ENCODE measurements at places on chromosomes 3 and 15. TPM values are rescaled to one million over a fixed set of nuclear protein-coding genes. Genes with fewer than 3 reads are reported as not detected.
A peak's percentile ranks its signal among the peaks of the same experiment; 100 is the strongest.

DNA sequence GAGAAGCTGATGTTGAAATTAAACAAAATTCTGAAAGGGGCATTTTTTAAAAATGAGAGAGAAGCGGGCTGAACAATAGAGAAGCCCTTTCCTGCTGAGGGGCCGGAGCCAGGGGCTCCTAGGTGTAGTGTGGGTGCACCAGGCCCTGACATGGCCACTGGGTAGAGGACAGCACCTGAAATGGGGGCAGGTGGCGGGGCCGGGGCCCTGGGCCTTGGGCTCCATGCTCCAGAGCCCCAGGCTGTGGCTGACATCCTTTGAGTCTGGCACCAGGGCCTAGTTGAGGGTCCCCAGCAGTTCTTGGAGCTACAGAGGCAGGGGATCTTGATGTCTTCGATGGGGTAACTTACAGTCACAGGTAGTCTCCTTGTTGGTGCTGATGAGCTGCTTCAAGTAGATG, 6.5 kb upstream of the GPR176 start:
- no peak for DNase-seq

The PRR20G gene
- not detected for total RNA-seq

GRCh38 chr15:72562878-72563277, 88.7 kb downstream of the ARIH1 start:
- DNase-seq = no peak

- DNase-seq = peak; percentile 53
These were observed 853 bp downstream of the TEX264 start for GRCh38 chr3:51671734-51672475.

The CLDN11 gene
- total RNA-seq = not detected

DNA sequence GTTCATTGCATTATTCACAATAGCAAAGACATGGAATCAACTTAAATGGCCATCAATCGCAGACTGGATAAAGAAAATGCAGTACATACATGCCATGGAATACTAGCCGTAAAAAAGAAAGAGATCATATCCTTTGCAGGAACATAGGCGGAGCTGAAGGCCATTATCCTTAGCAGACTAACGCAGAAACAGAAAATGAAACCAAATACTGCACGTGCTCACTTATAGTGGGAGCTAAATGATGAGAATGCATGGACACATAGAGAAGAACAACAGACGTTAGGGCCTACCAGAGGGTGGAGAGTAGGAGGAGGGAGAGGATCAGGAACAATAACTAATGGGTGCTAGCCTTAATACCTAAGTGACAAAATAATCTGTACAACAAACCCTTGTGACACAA, 57.9 kb downstream of the RASA2 start:
- DNase-seq = no peak

The CHSY1 gene
- total RNA-seq = 19.5 TPM

The OSTN gene
- not detected for total RNA-seq

The BNC1 gene
- total RNA-seq = not detected

GRCh38 chr3:124634210-124635168, 95.8 kb upstream of the UMPS start:
- no peak for DNase-seq

DNA sequence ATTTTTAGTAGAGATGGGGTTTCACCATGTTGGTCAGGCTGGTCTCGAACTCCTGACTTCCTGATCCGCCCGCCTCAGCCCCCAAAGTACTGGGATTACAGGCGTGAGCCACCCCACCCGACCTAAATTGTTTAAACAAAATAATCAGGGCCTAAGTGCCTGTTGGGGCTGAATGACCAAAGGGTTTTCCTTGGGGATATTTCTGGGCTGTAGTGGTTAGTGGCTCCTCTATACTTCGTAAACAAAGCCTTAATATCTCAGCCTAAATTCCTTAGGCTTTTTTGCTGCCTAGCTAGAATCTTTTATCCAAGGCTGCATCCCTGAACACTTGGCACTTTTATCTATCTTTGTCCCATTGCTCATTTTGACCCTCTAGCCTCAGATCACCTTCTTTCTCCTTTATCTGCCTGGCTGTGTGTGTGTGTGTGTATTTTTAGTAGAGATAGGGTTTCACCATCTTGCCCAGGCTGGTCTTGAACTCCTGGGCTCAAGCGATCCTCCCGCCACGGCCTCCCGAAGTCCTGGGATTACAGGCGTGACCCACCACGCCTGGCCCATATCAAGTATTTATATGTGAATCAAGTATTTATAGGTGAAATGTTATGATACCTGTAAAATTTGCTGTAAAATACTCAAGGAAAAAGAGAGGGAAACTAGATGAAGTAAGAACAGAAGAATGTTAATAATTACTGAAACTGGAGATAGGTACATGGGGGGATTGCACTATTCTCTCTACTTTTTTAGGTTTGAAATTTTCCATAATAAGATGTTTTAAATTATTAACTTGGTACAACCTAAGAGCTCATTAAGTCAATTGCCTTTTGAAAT, 1.8 kb downstream of the NUSAP1 start:
- DNase-seq = no peak

- no peak for DNase-seq
These were observed 606.8 kb downstream of the UNC13C start for GRCh38 chr15:54585063-54585462.

The XCR1 gene
- not detected for total RNA-seq

GRCh38 chr3:98971169-98971681, 69.7 kb upstream of the DCBLD2 start:
- no peak for DNase-seq

DNA sequence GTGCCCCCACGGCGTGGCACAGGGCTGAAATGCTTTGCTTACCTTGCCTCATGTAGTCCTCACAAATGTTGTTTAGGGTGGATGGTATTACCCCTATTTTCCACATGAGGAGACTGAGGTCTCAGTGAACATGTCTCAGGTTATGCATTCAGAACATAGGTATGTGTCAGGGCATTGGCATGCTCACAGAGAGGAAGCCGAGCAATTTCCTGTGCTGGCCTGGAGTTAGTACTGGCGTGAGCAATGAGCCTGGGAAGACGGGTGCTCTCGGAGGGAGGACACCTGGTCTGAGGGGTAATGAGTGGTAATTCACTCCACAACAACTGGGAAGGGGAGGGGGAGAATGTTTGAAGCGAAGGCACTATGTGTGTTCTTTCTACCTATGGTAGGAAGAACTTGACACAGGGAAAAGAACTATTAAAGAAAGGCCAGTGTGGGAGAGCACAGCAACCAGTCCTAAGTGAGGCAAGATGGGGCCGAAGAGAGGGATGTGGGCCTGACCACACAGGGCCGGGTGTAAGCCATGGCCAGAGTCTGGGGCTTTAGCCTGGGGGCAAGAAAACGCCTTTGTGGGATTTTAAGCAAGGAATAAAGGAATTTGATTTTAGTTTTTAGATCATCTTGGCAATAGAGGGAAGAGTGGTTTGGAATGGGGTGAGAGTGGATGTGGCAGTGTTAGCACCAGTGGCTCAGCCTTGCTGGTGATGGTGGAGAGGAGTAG, 4.9 kb upstream of the FAM131A start:
- DNase-seq = no peak

- no peak for DNase-seq
These were observed 54.1 kb downstream of the TRPC1 start for GRCh38 chr3:142777927-142778326.

DNA sequence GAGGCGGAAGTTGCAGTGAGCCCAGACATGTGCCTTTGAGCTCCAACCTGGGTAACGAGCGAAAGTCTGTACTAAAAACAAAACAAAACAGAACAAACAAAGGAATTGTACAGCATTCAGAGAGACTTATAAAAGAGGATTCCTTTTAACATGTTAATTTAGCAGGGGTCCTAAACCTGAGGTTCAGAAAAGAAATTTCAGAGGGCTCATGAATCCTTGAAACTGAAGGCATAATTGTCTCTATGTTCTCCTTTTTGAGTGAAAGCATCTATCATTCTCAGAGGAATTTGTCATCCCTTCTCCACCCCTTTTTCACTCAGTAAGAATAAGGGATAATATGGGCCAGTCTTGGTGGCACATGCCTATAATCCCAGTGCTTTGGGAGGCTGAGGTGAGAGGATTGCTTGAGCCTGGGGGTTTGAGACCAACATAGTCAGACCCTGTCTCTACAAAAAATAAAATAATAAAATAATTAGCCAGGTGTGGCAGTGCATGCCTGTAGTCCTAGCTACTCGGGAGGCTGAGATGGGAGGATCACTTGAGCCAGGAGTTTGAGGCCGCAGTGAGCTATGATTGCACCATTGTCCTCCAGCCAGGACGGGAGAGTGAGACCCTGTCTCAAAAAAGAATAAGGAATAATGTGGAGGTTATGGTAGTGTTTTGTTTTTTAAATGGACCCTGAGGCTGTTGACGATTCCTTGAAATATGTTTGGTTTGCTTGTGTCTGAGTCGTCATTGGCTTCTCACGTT, 309.1 kb upstream of the C2CD4B start:
- no peak for DNase-seq

GRCh38 chr3:184538666-184539431, 22.7 kb upstream of the EPHB3 start:
- no peak for DNase-seq

DNA sequence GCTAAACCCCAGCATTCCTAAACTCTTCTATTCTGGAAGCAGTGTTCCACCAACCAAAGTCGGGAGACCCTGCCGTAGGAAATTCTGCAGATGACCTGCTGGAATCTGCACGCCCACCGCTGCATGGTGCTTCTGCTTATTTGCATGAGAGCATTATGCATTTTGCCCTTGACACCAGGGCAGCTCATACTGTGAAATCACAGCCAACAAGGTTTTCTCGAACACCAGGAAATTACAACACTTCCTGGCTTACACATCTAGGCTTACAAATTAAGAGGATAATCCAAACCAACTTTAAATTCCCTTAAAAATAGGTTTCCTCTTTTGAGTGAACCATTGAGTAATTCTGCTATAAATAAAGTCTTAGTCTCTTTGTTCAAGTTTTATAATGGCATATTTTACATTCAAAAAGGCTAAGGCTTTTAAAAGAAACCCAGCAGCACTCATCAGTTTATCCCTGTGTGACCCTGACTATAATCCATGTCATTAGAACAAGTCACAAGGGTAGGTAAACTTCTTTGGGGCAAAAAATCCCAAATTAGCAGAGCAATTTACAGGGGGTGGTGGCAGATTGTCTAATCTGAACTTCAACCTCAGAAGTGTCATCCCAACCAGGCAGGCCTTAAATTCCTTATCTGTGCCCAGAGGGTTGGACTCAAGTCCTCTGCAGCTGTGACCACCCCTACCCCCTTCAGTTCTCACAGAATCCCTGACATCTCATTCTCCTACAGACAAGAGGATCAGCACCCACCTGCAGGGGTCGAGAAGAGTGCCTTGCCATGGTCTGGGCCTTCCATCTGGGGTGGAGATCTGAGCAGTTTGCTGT, 33.5 kb upstream of the RBP1 start:
- DNase-seq = no peak

The CPLX3 gene
- not detected for total RNA-seq

The ASB14 gene
- total RNA-seq = not detected

- DNase-seq = peak; percentile 59
These were observed 216.9 kb downstream of the IGSF11 start for GRCh38 chr3:118817748-118818165.

DNA sequence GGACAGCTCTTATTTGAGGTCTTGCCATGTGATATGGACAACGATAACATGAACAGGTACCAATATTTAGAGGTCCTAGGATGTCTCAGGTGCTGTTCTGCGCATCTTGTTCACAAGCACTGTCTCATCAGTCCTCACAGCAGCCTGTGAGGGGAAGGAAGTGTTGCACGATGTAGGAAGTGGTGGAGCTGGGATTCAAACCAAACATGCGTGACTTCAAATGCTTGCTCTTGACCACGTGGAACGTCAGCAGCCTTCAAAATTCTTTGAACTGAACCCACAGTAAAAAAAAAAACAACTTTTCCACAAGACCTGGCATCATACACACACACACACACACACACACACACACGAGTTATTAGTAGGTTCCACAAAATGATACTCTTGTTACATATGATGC, 153.4 kb upstream of the SMAD3 start:
- DNase-seq = peak; percentile 48

GRCh38 chr3:34111361-34111760, 312.9 kb downstream of the PDCD6IP start:
- no peak for DNase-seq
